Fibroblast of skin of abdomen (primary cell): ENCODE measurements at places on chromosomes 16 and 17.

- DNase-seq, result no peak
These were observed 8.3 kb downstream of the TANGO6 start for GRCh38 chr16:68851601-68852000.

- no peak for DNase-seq
These were observed 158.6 kb upstream of the CDH5 start for GRCh38 chr16:66207883-66208265.

- DNase-seq, result no peak
These were observed 4.9 kb downstream of the INO80E start for GRCh38 chr16:30000735-30001631.

DNA sequence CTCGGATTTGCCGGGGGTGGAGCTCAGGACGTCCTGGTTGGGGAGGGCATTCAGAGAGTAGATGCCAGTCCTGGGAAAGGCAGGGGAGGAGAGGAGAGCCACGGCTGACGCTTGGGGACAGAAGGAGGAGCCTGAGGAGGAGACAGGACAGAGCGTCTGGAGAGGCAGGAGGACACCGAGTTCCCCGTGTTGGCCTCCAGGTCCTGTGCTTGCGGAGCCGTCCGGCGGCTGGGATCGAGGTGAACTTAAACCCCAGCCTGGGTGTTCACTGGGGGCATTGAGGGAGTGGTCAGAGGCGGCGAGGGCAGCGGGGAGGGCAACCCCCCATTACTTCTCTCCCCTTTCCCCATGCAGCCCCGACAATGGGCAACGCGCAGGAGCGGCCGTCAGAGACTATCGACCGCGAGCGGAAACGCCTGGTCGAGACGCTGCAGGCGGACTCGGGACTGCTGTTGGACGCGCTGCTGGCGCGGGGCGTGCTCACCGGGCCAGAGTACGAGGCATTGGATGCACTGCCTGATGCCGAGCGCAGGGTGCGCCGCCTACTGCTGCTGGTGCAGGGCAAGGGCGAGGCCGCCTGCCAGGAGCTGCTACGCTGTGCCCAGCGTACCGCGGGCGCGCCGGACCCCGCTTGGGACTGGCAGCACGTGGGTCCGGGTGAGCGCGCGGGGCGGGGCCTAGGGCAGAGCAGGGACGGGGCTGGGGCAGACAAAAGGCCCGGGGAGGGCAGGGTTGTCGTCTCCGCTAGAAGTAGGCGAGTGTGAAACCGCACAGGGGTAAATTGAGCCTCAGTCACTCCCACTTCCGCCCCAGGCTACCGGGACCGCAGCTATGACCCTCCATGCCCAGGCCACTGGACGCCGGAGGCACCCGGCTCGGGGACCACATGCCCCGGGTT lies 3.7 kb downstream of the NOL3 start:
- DNase-seq, result peak; percentile 73

DNA sequence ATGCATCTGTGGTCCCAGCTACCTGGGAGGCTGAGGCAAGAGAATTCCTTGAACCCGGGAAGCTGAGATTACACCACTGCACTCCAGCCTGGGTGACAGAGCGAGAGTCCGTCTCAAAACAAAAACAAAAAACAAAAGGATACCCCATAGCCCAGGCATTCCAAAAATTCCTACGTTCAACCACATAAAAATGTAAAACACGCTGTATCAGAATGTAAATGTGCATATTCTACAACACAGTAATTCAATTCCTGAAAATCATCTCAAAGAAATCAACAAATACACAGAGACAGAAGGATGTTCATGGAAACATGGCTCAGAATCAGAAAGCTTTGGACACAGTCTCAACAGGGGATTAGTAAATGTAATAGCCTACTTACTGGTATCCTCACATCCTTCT lies 33.0 kb downstream of the COG7 start:
- peak; percentile 53 for DNase-seq

- DNase-seq, result no peak
These were observed 515.3 kb upstream of the CA10 start for GRCh38 chr17:52673791-52674190.

DNA sequence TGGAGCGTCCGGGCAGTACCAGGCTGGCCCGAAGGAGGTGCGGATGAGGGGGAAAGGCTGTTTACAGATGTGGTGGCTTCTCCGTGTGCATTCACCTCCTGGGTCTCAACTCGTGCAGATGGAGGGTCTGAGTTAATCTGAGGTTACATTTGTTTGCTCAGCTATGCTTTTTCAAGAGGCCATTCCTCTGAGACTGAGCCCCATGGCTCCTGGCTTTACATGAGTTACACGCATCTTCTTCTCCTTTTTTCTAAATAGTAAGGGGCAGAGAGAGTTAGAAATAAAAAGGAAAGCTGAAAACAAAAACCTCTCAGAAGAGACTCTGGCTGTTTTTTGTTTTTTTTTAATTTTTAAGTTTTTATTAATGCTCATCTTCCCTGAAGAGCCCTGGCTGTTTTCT lies 29.0 kb downstream of the IRF8 start:
- DNase-seq, result no peak

DNA sequence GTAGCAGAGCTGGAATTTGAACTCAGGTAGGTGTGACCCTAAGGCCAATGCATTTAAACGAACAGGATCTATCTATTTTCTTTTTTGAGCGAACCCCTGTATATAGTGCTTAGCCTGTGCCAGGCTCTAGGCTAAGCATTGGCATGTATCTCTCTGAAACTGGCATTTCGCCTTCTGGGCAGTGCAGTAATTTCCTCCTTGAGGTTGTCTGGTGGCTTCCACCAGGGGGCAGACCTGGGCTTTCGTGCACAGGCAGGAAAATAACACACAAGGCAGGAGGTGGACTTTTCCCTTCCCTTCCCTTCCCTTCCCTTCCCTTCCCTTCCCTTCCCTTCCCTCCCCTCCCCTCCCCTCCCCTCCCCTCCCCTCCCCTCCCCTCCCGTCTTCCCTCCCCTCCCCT lies 34.4 kb upstream of the PRKCB start:
- peak; percentile 33 for DNase-seq

GRCh38 chr17:7403977-7404736 lies at the start of gene TMEM256:
Gene TMEM256, minus strand, starts transcription at chr17:7404097. Its CDS starts 13 bp downstream, at chr17:7404084.
- peak; percentile 100 for DNase-seq

GRCh38 chr17:7711051-7711755 lies 6.2 kb downstream of the EFNB3 start:
- no peak for DNase-seq

GRCh38 chr16:46975908-46976470 lies 2.5 kb upstream of the DNAJA2 start:
- no peak for DNase-seq

DNA sequence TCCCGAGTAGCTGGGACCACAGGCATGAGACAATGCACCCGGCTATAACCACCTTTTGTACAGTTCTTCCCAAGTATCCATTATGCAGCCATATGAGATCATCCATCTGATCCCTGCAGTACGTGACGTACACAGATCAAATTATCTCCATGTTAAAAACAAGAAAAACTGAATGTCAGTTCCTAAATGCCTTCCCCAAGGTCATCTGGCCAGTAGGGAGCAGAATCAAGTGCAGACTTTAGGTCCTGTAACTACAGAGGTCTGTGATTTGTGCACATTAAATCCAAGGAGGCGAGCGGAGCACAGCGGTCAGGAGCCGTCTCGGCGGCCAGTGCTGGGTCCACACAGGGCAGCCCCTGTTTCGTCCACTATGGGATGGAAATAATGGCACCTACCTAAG lies 23.7 kb downstream of the ZCCHC14 start:
- no peak for DNase-seq

GRCh38 chr17:2952174-2952845 lies 111.1 kb downstream of the OR1D5 start:
- DNase-seq, result no peak

- DNase-seq, result no peak
These were observed 15.8 kb downstream of the MED13 start for GRCh38 chr17:62049299-62049698.

GRCh38 chr17:1485423-1486376 lies 6.8 kb downstream of the MYO1C start:
- DNase-seq, result peak; percentile 62

- DNase-seq, result peak; percentile 75
These were observed 138.2 kb downstream of the C16orf95 start for GRCh38 chr16:87178977-87179376.

- no peak for DNase-seq
These were observed 17.8 kb upstream of the MPHOSPH6 start for GRCh38 chr16:82187829-82188228.

GRCh38 chr17:62781831-62782251 lies 26.3 kb downstream of the MARCHF10 start:
- DNase-seq, result peak; percentile 80

DNA sequence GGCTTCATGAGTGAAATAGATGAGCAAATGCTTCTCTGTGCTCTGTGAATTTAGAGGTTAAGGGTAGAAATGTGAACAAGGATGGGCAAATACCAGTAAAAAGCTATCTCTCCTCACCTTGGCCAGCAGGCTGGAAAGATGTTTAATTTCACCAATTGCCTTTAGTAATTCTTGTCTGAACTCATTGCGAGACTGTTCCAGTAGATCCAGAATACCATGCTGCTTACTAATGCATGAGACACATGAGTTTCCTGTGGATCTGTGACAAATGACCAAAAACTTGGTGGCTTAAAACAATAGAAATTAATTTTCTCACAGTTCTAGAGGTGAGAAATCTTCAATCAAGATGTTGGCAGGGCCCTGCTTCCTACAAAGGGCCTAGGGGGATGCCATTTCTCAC lies 9.3 kb upstream of the ZNF624 start:
- DNase-seq, result peak; percentile 5

- no peak for DNase-seq
These were observed 23.3 kb downstream of the SHISA6 start for GRCh38 chr17:11264183-11264871.

GRCh38 chr16:88672776-88673175 lies 9.9 kb upstream of the MVD start:
- no peak for DNase-seq

DNA sequence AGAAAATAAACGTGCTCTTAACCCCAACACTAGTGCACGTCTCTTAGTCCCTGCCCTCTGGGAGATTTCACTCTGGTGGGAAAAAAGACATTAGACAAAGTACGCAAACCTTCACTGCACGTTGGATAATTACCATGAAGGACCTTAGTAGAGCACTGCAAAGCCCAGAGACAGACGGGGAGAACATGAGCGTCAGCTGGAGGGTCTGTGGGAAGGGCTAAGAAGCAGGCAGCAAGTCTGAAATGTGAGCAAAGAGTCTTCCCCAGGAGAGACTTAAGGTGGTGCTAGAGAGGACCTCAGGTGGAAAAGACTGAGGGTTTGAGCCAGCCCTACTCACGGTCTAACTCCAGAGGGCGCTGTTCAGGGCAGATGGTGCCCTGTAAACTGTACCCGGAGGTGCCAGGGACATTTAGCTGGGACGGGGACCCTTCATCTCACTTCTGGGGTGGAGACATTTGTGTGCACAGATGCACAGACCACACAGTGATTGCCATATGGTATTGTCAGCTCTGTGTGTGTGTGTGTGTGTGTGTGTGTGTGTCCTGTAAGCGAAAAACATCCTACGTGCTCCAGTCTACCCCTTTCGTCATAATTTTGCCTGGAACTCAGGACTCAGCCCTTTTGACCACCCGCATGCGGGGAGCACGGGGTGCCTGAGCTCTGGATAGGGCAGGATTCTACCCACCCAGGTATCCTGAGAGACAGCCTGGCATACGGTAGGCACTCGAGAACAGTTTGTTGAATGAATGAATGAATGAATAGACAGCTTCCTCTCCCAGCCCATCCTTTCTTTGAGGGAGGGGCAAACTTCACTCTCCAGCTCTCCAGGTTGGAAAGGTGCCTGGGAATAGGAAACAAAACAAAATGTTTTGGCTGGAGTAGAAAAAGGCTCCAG lies 10.1 kb upstream of the STAC2 start:
- DNase-seq, result peak; percentile 49

DNA sequence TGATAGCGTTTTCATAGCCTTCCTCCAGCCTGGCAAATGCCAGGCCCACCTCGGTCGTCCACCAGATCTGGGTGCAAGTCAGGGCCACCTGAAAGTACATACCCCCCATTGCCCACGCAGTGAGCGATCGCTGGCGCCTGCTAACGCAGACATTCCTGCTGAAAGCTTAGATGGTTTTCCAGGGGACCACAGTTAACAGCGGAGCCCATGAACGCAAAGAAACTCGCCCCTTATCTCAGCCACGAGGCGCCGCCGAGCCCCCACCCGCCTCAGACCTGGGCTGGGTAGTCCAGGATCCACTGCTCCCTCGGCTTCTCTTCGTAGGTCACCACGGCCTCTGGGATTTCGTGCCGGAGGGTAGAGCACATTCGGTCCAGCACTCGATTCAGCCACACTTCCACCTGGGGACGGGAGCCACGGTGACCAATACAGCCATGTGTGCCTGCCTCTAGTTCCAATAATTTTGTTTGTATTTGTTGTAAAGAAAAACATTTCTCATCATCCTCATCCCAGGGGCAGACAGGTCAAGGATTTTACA lies 74.5 kb downstream of the DNAH17 start:
- no peak for DNase-seq

GRCh38 chr16:71843572-71843971 lies 2.2 kb upstream of the ATXN1L start:
- no peak for DNase-seq

GRCh38 chr16:50428116-50428515 lies 59.3 kb upstream of the BRD7 start:
- DNase-seq, result peak; percentile 25

DNA sequence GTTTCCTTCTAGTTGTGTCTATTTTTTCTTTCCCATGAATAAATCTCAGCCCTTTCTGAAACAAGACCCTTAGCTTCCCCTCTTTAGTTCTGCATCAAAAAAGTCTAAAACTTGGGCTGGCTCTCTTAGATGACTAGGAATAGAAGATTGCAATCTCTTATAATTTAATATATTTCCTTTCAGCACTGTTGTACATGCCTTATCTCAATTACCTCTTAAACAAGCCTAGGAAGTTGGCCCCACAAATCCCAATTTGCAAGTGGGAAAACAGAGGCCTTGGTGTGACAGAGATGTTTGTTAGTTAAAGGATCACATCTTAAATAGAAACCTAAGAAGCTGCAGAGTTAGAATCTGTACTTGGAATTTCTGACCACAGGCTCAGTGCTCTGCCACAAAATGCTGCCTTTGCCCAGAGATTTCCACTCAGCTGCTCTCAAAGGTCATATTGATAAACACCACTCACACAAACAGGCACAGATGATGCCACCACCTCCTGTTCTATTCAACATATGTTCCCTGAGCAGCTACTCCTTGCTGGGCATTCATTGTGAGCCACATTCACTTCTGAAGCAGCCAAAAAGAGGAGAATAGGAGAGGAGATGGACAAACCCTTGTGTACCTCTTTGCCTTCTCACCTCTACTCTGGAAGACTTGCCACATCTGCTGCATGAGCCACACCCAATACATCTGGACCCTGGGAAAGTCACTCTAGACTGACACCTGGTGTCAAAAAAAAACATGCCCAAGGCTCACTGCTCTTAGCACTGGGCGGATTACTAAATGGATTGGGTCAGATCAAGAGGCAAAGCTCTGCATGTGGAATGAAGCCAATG lies 5.5 kb downstream of the CCDC182 start:
- no peak for DNase-seq

GRCh38 chr17:8921147-8921546 lies 44.4 kb downstream of the PIK3R5 start:
- no peak for DNase-seq
